Activated CD4-positive, alpha-beta T cell treated with anti-CD3 and anti-CD28 coated beads, Interleukin-2, amount 50 U/mL, for 16 hours (primary cell): ENCODE measurements at places on chromosomes 12 and 14.
A peak's percentile ranks its signal among the peaks of the same experiment; 100 is the strongest.

GRCh38 chr14:75833326-75834020 is 148.3 kb downstream of the TGFB3 start:
- no peak for DNase-seq

DNA sequence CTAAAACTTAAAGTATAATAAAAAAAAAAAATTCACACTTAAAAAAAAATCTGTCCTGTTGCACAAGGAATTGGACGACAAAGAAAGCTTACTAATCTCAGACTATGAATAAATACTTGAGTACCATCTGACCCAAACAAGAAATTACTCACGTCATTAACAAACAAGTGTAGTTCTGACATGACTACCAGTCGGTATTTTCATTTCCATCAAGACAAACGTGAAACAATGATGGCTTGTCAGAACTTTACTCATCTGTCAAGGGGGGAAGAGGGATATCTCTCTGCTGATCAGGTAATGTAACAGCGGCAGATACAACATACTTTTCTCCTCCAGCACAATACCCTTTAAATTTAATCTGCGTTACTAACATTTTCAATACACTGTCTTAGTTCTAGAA is 78.3 kb downstream of the CDK17 start:
- DNase-seq = peak; percentile 68

DNA sequence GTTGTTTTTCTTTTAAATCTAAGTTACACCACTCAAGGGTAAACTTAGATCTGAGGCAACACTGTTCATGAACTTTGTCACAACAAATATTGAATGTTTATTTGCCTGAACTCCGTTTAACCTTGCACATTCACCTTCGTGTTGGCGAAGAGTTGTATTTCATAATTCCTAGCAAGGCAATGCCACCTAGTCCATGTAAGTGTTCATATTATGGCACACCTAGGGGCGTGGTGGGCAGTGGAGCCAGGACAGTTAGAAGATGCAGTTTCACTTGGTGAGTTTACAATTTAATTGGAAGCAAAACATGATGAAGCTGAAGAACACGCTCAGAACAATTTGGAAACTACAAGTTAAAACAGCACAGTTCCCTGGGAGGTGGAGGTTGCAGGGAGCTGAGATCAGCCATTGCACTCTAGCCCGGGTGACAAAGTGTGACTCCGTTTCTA is 30.4 kb upstream of the GNPNAT1 start:
- DNase-seq = no peak

- DNase-seq = no peak
Observed at GRCh38 chr12:110156766-110157165, 32.6 kb downstream of the IFT81 start.

GRCh38 chr12:30989754-30990153 is 63.2 kb downstream of the TSPAN11 start:
- peak; percentile 28 for DNase-seq

DNA sequence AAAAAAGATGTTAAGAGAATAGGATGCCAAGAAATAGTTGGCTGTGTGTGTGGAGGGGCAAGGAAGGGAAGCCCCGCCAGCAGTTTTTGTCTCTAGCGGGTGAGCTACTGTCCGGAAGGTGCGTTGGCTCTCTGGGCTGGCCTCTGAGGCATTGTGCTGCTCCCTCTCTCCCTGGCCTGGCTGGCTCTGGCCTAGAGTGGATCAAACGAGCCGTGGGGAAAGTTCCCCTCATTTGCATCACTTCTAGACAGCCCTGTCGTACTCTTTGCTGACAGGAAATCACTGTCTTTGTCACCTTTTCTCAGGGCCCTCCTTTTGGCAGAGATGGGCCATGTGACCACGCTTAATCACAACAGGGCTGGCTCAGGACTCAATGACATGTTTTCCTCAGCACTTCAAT is 236.1 kb upstream of the NPAS3 start:
- DNase-seq = peak; percentile 1

DNA sequence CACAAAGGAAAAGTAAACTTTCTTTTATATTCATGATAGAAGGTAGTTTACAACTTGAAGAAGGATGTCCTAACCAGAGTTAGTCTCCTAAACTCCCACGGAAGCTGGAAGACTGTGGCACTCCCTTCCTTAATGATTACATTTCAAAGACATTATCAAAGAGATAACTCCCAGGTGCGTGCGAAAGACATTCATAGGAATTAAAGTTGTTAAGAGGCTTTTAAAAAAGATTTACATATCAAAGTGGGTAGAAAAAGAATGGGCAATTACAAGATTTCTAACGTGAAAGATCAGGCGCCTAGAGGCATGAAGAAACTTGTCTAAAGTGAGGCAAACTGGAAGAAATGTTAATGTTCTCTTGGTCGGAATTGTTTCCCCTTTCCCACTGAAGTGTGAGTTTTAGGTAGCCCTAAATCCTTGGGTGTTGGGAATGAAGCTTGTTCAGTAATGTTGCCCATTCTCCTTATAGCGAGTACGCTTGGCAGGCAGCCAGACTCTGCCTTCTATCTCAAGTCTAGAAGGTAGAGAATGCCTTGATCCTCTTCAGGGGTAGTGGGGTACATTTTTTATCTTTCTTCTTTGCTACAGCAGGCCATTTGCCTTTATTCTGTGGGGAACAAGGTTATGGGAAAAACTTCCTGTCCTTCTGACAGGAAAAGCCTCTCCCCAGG is 642.0 kb downstream of the SLC6A15 start:
- DNase-seq = no peak
